ENCODE measurements at places on chromosomes 5 and 9.

DNA sequence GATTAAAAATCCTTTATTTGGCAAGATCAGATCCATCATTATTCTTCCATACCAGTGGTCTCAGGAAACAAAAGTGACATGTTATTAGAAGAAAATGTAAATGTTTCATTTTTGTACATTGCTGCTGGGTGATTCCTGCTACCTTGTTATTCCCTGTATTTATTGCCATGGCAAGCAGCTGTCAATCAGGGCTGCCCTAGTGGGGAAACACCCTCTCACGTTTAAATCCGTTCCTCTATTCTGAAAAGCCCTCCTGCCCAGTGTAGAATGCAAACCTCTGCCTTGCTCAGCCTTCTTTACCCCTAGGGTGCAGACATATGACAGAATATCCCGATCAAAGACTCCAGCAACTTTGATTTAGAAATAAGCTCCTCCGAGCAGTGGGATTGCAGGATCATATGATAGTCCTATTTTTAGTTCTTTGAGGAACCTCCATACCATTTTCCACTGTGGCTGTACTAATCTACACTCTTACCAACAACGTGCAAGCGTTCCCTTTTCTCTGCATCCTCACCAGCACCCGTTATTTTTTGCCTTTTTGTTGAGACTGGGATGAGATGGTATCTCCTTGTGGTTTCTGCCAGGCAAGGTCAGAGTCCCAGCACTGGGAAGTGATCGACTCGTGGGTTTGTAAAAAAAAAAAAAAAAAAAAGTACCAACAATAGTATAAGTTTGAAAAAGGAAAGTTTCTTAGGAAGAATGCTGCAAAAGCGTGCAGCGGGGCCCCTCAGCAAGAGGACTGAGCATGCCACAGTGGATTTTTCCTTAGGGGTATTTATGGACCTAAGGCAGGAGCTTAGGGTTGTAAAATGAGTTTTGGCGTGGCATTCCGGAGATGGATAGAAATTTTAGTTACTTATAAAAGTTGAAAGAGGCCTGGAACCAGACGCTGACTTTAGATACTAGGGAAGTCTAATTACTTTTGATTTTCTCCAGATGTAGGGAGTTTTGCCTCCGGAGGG lies 66.7 kb downstream of the HRH2 start:
- no peak for DNase-seq

GRCh38 chr9:114202396-114202795 lies 47.1 kb downstream of the COL27A1 start:
- DNase-seq: no peak

DNA sequence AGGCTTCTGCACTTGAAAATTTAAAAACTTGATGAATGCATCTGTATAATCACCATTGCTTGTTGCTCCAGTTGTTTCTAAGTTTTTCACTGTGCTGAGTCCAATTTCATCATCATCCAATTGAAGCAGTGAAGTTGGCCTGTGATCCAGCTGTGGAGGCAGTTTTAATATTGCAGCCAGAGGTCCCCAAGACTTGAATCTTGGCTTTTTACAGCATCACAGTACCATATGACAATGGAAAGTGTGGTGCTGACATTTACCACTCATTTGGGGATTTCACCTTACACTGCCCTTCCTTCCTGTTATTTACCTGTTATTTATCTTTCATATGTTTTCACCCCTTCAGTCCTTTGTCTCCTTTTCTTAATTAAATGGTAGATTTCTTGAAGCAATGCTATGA lies 76.2 kb upstream of the SPIN1 start:
- no peak for DNase-seq

DNA sequence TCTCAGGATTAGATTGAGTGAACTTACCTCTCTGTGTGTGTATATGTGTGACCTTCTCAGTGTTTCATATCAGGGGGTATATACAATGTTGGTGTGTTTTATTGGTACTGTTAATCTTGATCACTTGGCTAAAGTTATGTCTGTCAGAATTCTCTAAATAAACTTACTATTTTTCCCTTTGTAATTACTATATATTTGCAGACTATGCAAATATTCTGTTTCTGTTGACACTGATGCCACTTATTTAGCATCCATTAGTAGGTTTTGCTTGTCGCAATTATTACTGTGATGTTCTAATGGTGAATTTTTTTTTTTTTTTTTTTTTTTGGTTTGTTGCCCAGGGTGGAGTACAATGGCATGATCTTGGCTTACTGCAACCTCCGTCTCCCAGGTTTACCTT lies 42.9 kb upstream of the NR5A1 start:
- no peak for DNase-seq

DNA sequence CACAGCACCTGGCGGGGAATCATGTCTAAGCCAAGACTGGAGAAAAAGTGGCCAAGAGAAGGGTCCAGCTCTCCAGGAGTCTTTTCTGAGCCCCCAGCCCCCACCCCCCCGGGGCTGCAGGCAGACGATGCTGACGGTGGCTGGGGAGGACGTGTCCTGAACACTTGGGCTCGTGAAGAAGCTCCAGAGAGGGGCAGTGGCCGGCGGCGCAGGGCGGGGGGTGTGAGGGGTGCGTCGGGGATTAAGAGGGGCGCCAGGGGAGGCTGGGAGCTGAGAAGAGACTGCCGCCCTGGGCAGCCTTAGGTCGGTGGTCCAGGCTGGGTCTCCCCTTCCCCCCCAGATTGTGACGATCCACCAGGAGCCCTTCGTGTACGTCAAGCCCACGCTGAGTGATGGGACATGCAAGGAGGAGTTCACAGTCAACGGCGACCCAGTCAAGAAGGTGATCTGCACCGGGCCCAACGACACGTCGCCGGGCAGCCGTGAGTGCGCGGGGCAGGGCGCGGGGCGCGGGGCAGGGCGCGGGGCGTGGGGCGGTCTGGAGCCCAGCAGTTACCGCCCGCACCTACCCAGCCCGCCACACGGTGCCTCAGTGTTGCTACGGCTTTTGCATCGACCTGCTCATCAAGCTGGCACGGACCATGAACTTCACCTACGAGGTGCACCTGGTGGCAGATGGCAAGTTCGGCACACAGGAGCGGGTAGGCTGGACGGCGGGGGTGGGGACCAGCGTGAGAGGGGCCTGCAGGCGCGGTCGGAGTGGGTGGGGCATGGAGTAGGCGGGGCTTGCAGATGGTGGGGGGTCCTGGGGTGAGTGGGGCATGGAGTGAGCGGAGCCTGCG lies 8.9 kb downstream of the LRRC26 start:
- no peak for DNase-seq

DNA sequence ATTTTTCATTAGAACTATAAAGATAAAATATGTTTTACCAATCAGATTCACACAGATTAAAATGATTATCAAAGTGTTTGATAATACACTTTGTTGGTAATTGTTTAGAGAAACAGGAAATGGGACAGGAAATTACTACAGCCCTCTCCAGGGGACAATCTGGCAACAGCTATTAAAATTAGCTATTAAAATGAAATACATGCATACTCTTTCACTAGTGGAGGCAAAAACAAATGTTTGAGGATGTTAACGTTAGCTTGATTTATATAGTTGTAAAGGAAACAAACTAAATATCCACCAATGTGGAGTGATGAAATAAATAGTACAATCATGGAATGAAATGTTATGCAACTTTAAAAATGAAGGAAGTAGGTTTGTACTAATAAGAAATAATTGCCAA lies 53.7 kb downstream of the TARS1 start:
- no peak for DNase-seq

- DNase-seq: no peak
These were observed 534.1 kb upstream of the CDH6 start for GRCh38 chr5:30659417-30659816.

DNA sequence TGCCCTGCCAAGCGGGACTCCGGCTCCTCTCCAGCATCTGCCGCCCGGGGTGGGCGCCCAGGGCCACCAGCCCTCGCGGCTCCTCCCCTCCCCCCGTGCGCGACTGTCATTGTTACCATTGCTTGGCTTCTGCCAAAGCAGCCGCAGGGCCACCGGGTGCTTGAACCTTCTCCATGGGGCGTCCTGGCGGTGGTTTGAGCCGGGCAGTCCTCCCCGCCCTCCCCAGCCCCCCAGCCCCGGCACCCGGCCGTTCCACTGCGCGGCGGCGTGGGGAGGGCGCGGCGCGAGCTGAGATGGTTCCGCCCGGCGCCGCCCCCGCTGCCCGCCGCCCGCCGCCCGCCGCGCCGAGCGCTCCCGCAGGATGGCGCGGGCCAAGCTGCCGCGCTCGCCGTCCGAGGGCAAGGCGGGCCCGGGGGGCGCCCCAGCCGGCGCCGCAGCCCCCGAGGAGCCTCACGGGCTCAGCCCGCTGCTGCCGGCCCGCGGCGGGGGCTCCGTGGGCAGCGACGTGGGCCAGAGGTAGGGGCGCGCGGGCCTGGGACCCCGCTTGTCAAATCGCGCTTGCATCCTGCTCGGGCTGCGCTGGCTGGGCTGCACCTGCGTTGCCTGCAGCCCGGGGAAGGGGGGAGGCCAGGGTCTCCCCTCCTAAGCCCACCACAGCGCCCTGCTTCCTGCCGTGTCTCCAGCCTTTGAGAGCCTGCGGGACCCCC lies 34.4 kb downstream of the KCNT1 start:
- DNase-seq: no peak

DNA sequence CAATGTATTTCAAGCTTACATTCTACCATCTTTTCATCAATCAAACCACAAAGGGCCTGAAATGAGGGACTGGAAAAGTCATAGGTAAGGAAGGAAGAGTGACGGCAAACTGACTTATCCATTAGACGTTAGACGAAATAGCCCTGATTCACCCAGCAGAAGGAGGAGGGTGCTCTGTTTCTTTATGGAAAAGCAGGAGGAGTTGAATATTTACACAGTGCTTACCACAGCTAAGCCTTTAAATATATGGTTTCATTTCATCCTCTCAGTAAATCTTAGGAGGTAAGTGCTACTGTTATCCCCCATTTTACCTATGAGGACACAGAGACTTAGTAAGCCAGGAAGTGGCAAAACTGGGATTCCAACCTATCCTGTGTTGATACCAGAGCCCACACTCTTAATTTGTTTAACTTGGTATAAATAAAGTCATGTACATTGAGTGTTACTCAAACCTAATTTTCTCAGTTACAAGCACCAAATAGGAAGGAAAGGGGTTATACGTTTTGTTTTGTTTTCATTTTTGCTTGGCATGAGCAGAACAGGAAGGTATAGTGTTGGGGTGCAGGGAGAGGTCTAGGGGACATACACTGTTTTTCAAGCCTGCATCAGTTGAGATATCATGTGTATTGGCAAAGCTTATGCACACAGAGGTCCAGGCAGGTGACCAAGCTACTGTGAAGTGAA lies 98.1 kb upstream of the IFNK start:
- no peak for DNase-seq

DNA sequence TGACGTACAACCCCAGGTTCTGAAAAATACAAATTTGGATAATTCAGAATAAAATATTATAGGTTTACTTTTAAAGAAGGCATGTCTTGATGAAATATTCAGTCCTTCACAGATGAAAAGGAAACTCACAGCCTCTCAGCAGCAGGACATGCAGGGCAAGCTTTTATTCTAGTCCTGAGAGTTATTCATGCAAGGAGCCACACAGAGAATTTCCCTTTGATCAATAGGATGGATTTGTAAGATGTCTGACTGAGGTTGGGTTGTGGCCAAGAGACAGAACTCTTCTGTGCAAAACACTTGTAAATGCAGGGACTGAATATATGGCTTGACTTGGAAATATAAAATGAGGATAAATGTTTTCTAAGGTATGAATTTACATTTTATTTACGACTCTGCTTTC lies 48.8 kb upstream of the TBCA start:
- no peak for DNase-seq

DNA sequence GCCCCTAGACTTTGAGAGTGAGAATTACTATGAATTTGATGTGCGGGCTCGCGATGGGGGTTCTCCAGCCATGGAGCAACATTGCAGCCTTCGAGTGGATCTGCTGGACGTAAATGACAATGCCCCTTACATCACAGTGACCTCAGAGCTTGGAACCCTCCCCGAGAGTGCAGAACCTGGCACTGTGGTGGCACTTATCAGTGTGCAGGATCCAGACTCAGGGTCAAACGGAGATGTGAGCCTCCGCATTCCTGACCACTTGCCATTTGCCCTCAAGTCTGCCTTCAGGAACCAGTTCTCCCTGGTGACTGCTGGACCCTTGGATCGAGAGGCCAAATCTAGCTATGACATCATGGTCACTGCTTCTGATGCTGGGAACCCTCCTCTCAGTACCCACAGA lies 1.3 kb downstream of the PCDHGC4 start:
- DNase-seq: no peak

DNA sequence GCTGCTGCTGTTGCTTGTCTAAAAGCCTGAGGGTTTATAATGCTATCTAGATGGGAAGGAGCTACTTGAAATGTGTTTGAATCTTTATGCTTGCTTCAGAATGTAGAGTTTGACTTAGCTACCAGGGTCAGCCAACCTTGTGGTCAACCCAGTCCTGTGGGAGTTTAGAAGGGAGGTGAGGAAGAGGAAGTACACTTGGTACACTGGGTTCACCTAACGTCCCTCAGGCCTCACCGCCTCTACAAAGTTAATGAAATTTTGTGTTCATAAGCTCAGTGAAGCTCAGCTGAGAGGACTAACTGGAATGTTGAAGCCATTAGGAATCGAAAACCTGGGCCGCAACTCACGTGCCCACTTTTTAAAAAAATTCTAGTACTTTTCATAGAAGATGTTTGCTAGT lies 10.7 kb downstream of the IQGAP2 start:
- no peak for DNase-seq

GRCh38 chr5:132027027-132027426 lies 15.6 kb upstream of the ACSL6 start:
- no peak for DNase-seq

DNA sequence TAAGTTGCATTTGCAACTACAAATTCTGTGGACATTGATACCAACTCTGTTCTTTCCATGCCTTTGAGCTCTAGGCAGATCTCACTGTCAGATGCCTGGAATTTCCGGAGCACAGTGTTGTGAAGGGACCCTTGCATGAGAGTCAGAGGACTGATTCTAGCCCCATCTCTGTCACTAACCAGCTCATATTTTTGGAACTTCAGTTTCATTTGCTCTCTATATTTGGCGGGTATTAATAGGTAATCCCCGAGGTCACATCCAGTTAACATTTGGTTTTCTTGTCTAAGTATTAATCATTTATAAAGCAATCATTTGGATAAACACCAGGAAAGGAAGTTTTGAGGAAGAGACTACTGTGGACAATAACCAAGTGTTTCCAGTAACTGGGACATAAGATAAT lies 115.7 kb downstream of the MAN2A1 start:
- DNase-seq: no peak

- DNase-seq: no peak
These were observed 15.2 kb upstream of the RNU6ATAC start for GRCh38 chr9:134179595-134179917.

Data from NAMALWA (cell line).